ENCODE measurements at places on chromosomes 13 and 19.
A peak's percentile ranks its signal among the peaks of the same experiment; 100 is the strongest.

DNA sequence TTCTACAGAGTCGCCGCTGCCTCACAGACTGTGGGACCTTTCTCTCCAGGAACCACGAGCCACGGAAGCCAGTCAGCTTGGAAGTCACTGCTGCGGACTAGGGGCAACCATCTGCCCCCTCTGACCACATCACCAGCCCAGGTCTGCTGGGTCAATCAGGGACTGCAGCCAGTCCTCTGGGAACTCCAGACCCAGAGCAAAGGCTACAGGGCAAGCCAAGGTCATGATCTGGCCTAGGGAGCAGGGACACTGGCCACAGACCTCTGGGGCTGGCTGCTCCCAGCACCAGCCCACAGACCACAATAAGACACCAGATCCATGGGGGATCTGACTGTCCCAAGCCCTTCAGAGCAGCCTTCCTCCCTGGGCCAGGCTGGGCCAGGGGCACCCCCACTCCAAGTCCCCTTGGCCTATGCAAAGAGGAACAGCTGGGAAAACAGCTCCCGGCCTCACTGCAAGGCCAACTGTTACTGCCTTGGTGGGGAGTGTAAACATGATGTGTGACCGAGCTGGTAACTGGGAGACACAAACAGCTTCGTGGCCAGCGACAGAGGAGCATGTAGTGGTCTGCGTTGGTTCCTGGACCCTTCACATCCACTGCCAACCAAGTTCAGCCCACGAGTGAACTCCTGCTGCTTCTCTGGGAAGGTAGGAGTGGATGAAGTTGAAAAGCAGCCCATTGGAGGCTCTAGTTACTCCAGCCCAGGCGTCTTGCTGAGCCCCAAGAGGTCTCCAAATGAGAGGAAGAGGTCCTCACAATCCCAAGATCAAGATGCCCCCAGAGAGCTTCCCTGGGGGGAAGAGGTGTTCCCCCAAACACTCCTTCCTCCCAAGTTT is 1.5 kb downstream of the AKT2 start:
- no peak for DNase-seq

- no peak for DNase-seq
Measured at GRCh38 chr13:76331943-76332712, 554.1 kb downstream of the KCTD12 start.

DNA sequence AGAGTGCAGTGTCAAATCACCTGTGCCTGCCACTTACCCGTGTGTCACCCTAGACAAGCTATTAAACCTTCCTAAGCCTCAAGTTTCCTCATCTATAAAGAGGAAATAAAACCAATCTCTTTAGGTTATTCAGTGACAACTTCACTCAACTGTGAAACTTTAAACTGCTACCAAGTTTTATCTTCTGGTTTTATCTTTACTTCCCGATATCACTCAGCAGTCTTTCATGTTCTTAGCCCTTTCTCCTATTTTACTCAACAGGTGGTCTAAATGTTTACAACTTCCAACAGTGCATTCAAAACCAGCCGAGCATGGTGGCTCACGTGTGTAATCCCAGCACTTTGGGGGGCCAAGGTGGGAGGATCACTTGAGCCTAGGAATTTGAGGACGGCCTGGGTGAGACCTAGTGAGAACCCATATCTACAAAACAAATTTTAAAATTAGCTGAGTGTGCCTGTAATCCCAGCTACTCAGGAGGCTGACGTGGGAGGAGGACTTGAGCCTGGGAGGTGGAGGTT is 59.6 kb downstream of the GPALPP1 start:
- no peak for DNase-seq

DNA sequence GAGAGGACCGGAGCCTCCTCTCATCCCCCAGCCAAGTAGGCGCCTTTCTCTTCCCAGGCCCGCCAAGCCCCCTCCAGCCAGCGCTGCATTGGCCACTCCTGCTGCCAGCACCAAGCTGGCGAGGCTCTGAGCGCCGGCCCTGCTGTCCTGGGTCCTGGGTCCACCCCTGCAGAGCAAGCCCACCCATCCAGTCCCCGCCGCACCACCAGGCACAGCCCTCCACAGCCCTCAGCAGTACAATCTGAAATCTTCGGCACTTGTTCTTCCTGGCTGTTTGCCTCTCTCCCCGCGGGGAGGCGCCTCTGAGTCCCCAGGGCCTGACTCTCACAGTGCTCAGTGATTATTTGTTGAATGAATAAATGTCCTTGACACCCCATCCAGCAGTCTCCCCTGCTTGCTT is 236.4 kb upstream of the SGCG start:
- no peak for DNase-seq

- DNase-seq, result no peak
Measured at GRCh38 chr19:17406046-17406886, 836 bp upstream of the BST2 start.

DNA sequence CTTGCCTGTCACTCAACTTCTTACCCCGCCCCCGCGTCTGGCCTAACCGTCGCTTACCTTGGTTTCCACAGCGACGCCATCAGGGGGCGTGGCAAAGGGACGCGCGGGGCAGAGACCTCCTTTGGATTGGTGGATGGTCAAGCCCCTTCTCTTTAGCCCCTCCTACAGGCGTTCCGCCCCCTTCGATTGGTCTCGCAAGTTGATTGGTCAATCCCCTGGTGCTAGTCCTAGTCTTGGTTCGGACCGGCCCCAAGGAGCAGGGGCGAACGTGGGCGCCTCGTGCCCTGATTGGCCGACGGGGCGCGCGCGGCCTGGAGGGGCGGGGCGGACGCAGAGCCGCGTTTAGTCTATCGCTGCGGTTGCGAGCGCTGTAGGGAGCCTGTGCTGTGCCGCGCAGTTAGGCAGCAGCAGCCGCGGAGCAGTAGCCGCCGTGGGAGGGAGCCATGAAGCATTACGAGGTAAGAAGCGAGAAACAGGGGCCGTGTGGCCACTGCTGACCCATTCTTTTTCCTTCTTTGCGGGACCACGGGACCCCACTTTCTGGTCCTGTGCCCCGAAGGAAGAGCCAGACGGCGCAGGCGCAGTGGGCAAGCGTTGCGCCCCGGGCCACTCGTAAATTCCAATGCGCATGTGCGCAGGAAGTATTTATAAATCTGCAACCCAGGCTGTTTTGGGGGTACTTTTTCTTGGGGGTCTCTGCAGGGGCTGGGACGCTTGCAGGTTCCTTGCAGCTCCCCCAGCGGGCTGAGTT is at the start of gene TECR:
Gene TECR, plus strand, starts transcription at position 341 of the 751 bp plus-strand sequence. Its CDS starts 103 bp downstream, at position 444.
- DNase-seq, result peak; percentile 99

DNA sequence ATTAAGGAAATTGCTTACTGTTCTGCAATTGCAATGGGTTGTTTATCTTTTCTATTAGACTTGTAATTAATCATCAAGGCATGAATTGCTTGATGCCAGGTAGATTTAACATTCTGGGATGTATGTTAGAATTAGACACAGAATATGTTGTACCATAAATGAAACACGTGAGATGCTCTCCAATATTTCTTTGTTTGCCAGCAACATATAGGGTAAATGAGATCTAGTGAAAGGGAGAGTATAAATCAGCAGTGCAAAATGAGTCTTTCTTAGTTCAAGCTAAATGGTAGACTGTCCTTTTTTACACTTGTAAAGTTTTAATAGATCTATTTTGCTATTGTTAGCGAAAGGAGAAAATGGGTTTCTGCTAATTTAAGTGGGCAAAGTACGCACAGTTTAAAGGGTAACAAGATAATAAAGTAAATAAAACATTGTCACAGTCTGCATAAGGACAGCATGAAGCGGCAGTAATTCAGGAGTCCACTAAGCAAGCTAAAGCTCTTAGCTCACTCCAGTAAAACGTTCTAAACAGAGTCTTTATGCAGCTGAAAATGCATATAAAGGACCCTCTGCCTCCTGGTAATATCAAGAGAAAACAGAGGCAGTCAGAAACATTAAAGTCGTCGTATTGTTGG is 1137.1 kb downstream of the OLFM4 start:
- DNase-seq, result no peak

- DNase-seq, result peak; percentile 27
Measured at GRCh38 chr19:10946958-10947657, 13.7 kb upstream of the SMARCA4 start.

- DNase-seq, result no peak
Measured at GRCh38 chr13:100608906-100609305, 20.3 kb upstream of the GGACT start.

DNA sequence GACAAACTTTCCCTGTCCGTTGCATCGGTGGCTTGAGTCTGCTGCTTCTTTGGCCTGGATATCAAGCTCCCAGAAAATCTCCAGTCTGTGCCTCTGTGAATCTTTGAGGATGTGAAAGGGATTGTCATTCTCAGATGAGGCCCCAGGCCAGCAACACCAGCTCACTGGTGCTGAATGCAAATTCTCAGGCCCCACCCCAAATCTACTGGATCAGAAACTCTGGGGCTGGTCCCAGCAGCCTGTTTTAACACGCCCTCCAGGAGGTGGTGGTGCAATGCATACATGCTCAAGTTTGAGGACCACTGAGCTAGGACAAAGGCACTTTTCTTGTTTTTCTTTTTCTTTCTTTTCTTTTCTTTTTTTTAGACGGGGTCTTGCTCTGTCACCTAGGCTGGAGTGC is 23.6 kb downstream of the TNFSF11 start:
- no peak for DNase-seq

DNA sequence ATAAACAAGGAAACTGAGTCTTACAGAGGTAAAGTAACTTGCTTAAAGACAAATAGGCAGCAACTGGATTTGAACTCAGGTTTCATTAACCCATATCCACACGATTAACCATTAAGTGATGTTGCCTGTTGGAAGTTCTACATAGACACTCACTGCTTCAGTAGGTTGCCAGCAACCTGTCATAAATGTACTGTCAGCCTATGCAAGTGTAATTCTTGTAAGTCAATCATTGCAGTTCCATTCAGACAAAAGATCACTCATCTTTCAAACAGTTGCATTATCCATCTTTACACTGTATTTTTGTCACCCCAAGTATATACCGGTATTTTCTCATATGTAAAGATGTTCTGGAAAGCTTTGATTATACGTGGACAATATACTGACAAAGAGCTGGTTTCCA is 676.9 kb upstream of the PCDH20 start:
- no peak for DNase-seq

GRCh38 chr19:55962186-55962585 is 14.6 kb downstream of the NLRP8 start:
- no peak for DNase-seq

DNA sequence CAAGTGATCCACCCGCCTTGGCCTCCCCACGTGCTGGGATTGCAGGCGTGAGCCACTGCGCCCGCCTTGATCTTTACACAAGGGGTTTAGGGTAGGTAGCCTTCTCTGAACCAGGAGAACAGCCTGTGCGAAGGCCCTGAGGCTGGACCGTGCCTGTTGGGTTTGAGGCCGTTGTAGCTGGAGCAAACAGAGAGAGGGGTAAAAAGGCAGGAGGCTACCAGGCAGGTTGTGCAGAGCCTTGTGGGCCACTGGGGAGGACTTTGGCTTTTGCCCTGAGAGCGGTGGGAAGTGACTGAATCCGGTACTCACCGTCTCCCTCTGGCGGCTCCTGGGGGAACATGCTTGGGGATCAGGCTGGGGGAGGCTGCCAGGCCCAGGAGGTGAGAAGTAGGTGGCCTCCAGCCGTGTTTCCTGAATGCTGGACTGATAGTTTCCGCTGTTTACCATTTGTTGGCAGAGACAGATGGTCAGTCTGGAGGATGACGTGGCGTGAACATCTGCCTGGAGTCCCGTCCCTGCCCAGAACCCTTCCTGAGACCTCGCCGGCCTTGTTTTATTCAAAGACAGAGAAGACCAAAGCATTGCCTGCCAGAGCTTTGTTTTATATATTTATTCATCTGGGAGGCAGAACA is 24.6 kb downstream of the SPC24 start:
- peak; percentile 87 for DNase-seq

- no peak for DNase-seq
Measured at GRCh38 chr19:419721-420515, 11.0 kb upstream of the C2CD4C start.

DNA sequence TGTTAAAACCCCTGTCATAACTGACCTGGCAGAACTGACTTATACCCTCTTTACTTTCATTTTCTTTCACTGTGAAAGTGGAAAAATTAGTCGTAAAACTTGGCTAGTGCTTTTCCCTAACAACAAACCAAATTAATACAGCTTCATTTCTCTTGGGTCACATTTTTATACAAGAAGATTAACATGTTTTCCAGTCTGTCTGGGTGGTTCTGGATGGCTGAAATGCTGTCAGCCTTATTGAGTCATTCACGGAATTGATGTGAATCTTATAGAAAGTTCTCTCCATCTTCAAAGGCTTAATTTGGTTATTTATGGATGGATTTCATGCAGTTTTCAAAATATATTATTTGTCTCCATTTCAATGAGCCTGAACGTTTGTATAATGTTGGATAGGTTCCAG is 440.0 kb downstream of the KCTD12 start:
- DNase-seq, result no peak

- peak; percentile 59 for DNase-seq
Measured at GRCh38 chr13:109344552-109345157, 441.7 kb downstream of the IRS2 start.

DNA sequence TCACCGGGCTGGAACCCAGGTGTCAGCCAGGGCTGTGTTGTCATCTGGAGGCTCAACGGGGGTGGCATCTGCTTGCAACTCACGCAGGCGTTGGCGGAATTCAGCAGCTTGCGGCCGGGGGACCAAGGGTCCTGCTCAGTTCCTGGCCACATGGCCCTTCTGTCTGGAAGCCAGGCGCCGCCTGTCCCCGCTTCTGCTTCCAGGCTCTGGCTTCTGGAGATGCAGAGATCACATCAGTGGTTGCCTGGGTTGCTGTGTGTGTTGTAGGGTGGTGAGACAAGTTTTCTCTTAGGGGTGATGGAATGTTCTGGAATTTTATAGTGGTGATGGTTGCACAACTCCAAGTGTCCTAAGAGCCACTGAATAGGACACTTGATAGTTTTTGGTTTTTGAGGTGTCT is 5.0 kb downstream of the ADAT3 start:
- DNase-seq, result peak; percentile 51

- DNase-seq, result no peak
Measured at GRCh38 chr19:34468409-34468808, 13.1 kb upstream of the WTIP start.

DNA sequence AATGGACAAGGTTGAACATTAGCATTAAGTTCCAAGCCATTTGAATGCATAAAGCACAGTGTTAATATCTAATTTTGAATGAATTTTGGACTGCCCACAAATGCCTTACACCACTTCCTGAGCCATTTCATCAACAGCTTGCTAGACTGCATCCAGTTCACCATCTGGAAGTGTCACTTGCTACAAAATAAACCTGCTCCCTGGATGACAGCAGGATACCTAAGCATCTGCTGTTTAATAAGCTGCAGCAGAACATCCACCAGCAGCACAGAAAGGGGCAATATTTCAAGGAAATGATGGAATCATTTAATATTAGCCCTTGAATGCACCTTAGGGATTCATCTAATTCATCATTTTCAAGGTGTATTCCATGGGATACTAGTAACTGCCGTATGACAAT is 76.6 kb upstream of the PCDH9 start:
- DNase-seq, result no peak

GRCh38 chr13:75788481-75788981 is 152.4 kb downstream of the LMO7 start:
- peak; percentile 52 for DNase-seq

DNA sequence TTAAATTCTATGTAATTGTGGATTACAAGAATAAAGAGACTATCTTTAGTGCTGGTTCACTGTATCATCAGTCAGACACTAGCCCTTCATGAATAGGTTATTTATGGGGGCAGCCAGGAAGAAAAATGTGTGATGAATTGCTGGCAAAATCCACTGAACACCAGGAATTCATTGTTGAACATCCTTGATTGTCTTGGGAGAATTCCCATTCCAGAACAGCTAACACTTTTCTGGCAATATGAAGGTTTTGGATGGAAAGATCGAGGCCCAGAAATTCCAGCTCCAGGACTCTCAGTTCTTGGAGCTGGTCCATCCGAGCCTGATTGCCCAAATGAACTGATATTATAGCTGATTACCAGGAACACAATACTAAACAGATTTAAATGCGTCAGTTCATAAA is 11.5 kb upstream of the SPART start:
- DNase-seq, result peak; percentile 51

Data from GM03348 (cell line).